CD4-positive, alpha-beta T cell treated with Interferon alpha-2 for 1 hour (primary cell): ENCODE measurements at places on chromosomes 7 and 10.

- DNase-seq, result no peak
Measured at GRCh38 chr7:2019461-2019710, 213.4 kb downstream of the MAD1L1 start.

DNA sequence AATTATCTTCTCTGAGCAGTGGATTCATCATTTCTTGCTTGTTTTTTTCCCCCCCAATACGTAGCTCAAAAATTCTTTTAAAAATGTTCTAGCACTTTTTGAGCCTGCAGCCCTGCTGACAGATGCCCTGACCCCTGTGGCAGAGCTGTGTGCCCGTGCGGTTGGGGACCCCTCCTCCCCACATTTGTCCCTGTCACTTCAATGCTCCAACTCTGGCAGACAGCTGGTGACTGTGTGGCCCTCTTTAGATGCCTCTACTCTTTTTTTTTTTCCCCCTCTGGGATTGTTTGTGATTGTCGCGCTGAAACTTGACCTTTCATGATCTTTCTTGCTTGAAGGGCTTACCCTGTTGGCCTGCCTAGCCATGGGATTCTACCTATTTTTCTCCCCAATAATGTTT lies 214.1 kb downstream of the TMEM178B start:
- DNase-seq, result no peak

DNA sequence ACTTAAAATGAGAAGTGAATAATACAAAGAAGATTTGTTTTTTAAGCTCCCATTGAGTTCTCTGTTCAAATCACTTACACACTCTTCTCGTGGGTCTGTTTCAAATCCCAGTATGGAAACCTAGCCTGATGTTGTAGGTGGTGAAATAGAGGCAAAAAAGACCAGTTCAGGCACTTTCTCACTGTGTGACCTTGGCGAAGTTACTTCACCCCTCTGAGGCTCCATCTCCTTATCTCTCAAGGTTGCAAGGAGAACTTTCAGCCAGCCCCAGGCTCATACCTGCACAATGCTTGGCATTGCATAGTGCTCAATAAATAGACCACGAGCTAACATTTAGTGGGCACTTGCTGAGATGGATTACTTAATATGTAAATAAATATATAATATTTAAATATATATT lies 90.1 kb downstream of the PRLHR start:
- no peak for DNase-seq

DNA sequence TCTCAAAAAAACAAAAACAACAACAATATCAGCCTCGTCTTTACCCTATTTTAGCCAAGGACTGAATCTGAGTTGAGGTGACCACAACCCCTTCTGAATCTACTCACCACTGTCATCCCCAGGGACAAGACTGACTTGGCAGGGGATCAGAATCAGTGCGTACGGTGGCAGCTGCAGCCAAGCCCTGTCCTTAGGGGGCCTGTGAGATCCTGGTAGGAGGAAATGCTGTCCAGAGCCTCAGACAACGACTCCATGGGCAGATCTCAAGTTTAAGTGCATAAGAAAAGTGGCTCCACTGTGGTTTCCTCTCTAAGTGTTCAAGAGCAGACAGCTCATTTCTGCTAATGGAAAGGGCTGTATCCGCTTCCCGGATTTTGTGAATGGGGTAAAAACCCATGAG lies 22.4 kb upstream of the CYTH3 start:
- DNase-seq, result no peak

- DNase-seq, result no peak
Measured at GRCh38 chr7:48398191-48398590, 226.9 kb downstream of the ABCA13 start.

- DNase-seq, result no peak
Measured at GRCh38 chr7:55148571-55148970, 129.8 kb downstream of the EGFR start.

DNA sequence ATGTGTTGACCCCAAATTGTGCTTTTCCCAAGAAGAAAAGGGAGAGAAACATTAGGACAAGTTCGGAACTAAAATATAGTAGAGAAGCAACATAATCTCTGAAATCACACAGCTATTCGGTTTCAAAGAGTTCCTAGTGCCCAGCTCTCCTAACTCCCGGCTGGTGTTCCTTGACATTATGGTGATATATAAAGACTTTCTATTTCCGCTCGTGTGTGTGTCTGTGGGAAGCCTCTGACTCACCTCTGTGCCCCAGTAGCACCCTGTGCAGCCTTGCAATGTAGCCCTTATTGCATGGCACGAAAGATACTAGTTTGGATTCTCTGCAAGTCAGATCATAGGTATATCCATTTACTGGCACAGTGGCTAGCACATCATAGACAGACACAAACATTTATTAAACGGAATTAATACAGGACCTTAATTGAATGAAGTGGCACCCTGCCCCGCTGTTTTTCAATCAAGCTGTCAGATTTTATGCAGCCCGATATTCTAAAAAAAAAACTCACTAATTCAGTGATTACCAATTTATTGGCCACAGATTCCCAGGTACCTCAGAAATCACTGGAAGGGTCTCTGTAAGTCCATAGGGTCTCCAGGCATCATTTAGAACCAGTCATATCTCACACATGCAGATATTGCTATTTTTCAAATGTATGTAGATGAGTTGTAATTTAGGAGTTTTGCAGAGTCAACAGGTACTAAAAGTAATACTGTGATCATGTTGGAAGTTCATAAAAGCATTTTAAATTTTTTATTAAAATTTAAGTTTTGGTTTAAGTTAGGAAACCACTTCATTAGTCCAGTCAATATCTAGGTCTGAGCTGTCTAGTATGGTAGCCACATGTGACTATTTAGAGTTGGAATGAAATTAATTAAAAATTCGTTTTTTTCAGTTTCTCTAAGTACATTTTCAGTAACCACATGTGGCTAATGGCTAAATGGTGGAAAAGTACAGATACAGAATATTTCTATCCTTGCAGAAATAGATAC lies 43.3 kb downstream of the SFTPD start:
- peak; percentile 9 for DNase-seq

- DNase-seq, result no peak
Measured at GRCh38 chr7:111784296-111784695, 222.0 kb upstream of the IMMP2L start.

GRCh38 chr7:98058186-98058585 lies 48.5 kb upstream of the LMTK2 start:
- DNase-seq, result no peak

- no peak for DNase-seq
Measured at GRCh38 chr10:88890681-88891381, 10.8 kb downstream of the STAMBPL1 start.

- DNase-seq, result no peak
Measured at GRCh38 chr10:91512458-91512857, 102.3 kb downstream of the HECTD2 start.

- DNase-seq, result no peak
Measured at GRCh38 chr7:45897042-45897690, 8.9 kb downstream of the IGFBP1 start.

GRCh38 chr10:24674892-24675632 lies 48.6 kb downstream of the ARHGAP21 start:
- DNase-seq, result no peak

DNA sequence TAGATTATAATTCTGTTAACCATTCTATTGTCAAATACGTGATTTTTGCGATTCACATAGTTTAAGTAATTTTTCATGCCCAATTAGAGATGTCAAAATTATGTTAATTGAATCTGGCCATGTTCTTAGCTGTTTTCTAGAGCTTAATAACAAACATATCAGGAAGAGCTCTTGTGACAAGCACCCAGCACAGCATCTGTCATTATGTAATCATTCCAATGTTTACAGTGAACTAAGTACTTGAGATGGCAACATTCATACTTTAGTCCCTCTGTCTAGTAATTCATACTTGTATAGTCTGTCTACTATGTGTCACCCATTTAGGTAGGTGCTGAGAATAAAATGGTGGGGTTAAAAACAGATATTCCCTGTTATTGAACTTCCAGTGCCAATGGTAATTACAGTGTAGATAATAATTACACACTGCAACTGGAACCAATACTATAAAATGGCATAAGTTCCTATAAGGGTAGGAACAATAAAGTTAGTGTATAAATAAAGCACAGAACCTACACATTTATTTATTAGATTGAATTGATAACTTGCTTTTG lies 55.2 kb downstream of the ZEB1 start:
- no peak for DNase-seq

GRCh38 chr7:157301610-157302120 lies 35.1 kb upstream of the DNAJB6 start:
- no peak for DNase-seq

DNA sequence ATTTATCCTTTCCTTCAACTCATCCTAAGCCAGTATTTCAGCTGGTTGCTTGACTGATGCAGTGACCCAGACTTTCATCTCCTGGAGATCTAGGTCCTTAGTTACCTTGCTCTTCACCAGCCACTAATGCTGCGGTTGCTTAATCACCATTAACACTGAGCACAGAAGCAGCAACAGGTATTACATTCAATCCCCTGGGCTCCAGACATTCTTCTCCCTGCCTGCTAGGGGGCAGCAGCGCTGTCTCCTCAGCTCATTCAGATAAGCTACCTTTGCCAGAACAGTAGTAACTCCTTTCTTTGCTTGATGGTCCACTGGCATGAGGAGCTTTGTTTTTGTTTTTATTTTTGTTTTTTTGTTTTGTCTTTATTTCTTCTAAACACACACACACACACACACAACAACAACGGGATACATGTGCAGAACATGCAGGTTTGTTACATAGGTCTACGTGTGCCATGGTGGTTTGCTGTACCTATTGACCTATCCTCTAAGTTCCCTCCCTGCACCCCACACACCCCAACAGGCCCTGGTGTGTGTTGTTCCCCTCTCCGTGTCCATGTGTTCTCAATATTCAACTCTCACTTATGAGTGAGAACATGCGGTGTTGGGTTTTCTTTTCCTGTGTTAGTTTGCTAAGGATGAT lies 1043.2 kb upstream of the C7orf33 start:
- DNase-seq, result no peak

GRCh38 chr7:22635349-22635748 lies 91.7 kb upstream of the IL6 start:
- DNase-seq, result no peak

DNA sequence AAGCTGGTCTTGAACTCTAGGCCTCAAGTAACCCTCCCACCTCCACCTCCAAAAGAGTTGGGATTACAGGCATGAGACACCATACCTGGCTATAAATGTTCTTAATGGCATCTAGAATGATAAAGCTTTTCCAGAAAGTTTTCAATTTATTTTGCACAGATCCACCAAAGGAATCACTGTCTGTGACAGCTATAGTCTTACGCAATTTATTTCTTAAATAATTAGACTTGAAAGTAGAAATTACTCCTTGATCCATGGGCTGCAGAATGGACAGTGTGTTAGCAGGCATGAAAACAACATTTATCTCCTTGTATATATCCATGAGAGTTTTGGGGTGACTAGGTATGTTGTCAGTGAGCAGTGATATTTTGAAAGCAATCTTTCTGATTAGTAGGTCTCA lies 33.8 kb downstream of the GALNT11 start:
- no peak for DNase-seq

- DNase-seq, result peak; percentile 41
Measured at GRCh38 chr10:7407368-7408290, 3.2 kb downstream of the SFMBT2 start.
